Fibroblast of skin of right quadriceps (primary cell): ENCODE measurements at places on chromosomes 6 and 20.
A peak's percentile ranks its signal among the peaks of the same experiment; 100 is the strongest.

GRCh38 chr6:90885611-90886056 lies 298.8 kb upstream of the MAP3K7 start:
- no peak for DNase-seq

DNA sequence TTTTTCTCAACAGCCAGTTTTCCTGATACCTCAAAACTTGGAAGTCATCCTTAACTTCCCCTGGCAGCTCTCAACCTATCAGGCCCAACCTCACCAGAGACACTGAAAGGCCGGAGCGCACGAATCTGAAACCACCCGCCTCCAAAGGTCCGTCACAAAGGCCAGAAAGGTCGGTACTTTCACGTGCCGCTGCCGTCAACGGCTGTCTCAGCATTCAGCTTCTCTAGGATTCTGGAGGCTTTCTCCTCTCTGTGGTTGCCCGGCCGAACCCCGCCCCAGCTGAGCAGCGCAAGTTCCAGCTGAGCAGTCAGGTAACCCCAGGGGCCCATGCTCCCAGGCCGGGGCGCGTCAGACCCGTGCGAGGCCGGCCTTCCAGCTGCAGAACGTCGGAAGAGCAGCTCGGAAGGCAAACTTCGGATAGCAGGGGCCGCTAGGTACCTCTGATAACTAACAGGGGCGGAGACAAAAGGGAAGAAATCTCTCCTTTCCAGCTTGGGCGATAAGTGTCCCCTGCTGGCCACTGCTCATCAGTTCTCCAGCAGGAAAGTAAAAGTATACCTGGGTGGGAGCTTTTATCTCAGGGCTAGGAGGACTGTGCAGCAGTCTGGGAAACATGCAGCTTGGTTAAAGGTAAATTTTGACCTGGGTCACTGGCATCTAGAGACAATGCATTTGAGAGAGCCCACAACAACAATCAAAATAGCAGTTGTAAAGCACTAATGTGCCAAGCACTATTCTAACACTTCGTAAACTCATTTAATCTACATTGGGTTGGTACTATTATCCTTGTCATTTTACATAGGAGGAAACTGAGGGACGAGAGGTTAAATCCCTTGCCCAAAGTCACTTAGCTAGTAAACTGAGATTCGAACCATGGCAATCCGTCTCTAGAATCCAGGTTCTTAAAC lies 16.1 kb downstream of the ZSCAN12 start:
- peak; percentile 55 for DNase-seq

DNA sequence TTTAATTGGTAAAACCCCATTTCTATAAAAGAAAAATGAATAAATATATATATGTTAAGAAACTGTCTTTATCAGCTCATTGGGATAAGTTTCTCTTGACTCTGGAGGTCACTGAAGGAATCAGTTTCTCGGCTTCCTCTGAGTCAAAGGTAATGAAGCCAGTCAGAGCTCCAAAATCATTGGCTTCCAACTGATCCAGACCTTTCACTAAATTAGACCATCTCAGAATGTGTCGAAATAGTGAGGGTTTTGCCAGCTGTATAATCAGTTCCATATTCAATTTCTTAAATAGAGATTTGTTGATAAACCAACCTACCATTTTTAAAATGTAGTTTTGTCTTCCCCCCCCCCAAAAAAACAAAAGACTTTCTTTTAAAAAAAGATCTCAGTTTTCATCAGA lies 60.5 kb upstream of the SRSF6 start:
- DNase-seq = no peak

DNA sequence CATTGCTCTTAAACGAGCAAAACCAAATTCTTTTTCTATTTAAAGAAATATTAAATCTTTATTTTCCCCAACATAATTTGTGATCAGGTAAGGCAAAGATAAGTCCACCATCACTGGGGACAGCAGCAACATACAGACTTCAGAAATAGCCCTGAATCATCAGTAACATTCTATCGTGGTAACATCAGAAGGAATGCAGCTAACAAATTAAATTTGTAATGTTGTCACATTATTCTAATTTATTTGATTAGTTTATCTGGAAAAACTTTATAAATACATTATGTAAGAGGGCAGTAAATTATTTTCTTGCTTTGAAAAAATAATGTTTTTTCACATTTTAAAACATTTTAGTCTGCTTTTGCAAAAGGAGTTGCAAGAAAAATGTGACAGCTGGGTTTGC lies 53.6 kb upstream of the BCLAF1 start:
- no peak for DNase-seq

DNA sequence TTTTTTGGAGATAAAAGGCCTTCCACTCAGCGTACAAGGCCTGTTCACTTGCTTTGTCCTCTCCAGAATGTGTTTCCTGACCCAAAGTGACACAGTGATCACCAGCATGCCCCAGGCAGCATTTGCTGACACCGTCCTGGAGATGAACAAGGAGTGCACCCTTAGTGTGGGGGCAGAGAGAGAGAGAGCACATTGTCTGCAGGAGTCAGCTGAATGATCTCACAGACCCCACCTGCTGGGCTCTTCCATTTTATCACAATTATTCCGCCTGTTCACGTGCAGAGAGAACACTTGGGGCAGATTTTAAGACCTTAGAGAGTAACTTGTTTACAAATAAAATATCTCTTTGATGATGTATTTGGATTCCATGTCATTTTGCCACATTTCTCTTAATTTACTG lies 22.4 kb upstream of the MAS1L start:
- no peak for DNase-seq

DNA sequence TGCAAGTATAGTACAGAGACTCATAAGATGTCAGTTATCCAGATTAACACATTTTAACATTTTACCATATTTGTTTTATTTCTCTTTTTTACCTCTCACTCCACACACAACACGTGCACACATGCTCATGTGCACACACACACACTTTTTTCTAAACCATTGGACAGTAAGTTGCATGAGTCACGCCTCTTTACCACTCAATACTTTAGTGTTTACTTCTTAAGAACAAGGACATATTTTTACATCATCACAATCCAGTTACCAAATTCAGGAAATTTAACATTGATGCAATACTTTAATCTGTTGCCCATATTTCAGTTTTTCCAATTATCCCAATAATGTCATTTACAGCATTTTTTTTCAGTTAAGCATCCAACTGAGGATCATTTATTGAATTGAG lies 109.0 kb downstream of the RIN2 start:
- peak; percentile 41 for DNase-seq
